ENCODE measurements at places on chromosomes 5 and 9. TPM values are rescaled to one million over a fixed set of nuclear protein-coding genes. Genes with fewer than 3 reads are reported as not detected.

DNA sequence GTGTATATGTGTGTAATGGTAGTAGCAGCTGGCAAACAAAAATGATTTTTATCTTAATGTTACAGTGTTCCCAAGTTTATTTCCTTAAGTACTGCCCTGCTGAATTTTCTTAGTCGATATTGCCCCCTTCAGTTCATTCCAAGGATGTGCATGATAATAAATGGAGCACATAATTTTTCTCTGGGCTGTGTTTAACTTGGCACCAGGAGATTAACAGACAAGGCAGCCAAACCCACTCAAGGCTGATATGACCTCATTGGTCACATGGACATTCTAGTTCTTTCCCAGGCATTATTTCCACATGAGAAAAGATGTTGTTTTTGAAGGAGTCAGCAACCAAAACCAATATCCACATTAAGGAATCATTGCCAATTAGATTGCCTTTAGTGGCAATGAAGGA lies 61.8 kb downstream of the COX7C start:
- no peaks in the 10 kb centered on the region for H3K36me3 ChIP-seq
- no peaks in the 10 kb centered on the region for H3K4me1 ChIP-seq
- no peak overlapping the region for H3K4me3 ChIP-seq
- DNase-seq = peak; percentile 59

GRCh38 chr5:145407300-145408047 lies 427.7 kb downstream of the PRELID2 start:
- no peak overlapping the region for H3K27ac ChIP-seq
- H3K27me3 ChIP-seq = no peaks in the 10 kb centered on the region
- DNase-seq = no peak
- no peaks in the 10 kb centered on the region for H3K36me3 ChIP-seq
- H3K4me3 ChIP-seq = no peak overlapping the region

- no peak overlapping the region for H3K27ac ChIP-seq
- H3K4me1 ChIP-seq = peaks cover 8% of the 10 kb centered on the region
- no peaks in the 10 kb centered on the region for H3K36me3 ChIP-seq
- H3K4me3 ChIP-seq = no peak overlapping the region
Measured at GRCh38 chr5:170286386-170286925, 11.1 kb downstream of the LCP2 start.

GRCh38 chr5:95283022-95283615 lies 1.8 kb downstream of the MCTP1 start:
- peaks cover 38% of the 10 kb centered on the region for H3K27me3 ChIP-seq
- DNase-seq = peak; percentile 25
- no peaks in the 10 kb centered on the region for H3K36me3 ChIP-seq
- H3K4me3 ChIP-seq = peak overlapping the region; percentile 18
- peaks cover 10% of the 10 kb centered on the region for H3K4me1 ChIP-seq

GRCh38 chr9:123933440-123934212 lies 3.7 kb upstream of the DENND1A start:
- H3K4me3 ChIP-seq = no peak overlapping the region
- DNase-seq = no peak
- H3K27ac ChIP-seq = no peak overlapping the region

DNA sequence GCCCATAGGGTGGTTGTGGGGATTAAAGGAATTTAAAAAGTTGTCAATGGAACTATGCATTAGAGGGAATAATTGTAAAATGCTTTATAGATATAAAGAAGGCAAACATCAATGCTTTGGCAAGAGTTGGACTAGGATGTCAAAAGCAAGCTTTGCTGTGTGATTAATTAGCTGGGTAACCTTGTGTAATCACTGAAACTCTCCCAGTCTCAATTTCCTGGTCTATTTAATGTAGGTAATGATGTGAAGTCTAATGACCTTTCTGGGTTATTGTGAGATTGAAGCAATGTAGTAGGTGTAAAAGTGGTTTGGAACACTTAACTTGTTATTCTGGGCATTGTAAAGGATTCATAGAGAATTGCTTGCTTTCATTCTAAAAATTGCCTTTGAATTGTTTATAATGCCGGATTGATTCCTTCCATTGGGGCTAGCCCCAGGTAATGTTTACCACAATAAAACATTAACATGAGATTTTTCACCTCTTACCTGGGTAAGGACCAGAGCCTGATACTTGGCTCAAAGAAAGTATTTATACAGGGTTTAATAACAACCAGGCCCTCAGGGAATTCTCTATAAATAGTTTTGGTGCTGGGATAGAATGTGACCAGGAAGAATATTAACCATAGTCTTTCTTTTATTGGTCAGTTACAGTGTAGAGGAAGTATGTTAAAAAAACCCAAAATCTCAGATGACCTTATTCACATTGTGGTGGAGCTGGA lies 30.0 kb upstream of the CLINT1 start:
- no peak overlapping the region for H3K4me3 ChIP-seq
- H3K4me1 ChIP-seq = no peaks in the 10 kb centered on the region
- DNase-seq = no peak

- H3K4me3 ChIP-seq = no peak overlapping the region
- no peaks in the 10 kb centered on the region for H3K27me3 ChIP-seq
- H3K36me3 ChIP-seq = peaks cover 26% of the 10 kb centered on the region
- H3K4me1 ChIP-seq = no peaks in the 10 kb centered on the region
- DNase-seq = no peak
Measured at GRCh38 chr5:83494666-83495065, 23.1 kb downstream of the VCAN start.

DNA sequence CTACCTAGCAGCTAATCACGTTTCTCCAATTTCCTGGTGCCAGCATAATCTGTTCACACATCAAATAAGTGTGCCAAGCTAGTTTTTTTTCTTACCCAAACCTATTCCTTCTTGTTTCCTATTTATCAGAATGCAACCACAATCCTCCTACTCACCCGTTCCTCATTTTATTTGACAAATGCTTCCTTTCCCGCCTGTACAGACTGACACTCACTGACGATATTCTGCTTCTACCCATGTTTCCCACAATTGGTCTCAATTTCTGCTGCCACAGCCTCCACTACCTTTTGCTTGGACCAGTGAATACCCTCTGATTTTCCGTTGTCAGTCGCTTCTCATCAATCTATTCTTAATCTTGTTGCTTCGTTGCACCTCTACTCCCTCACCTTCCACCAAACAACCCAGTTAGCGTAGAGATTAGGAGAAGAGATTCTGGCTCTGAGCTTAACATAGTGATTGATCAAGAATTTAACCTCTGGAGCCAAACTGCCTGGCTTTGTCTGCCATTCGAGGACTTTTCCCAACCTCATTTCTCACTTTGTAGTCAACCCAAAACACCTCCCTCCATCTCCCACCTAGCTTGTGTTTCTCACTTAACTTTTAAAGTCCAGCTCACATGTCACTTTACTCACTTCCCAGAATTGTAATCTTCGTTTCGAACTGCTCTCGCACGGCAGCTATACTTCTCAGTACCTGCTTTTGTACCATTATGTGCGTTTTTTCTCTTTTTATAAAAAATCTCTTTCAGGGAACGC lies 729 bp upstream of the TMEM38B start:
- H3K4me1 ChIP-seq = peaks cover 6% of the 10 kb centered on the region
- peak overlapping the region; percentile 85 for H3K4me3 ChIP-seq
- peak; percentile 38 for DNase-seq
- H3K27me3 ChIP-seq = peaks cover 17% of the 10 kb centered on the region
- H3K36me3 ChIP-seq = no peaks in the 10 kb centered on the region
- peak overlapping the region; percentile 77 for H3K27ac ChIP-seq

GRCh38 chr9:89277043-89277442 lies 34.0 kb upstream of the CKS2 start:
- no peak overlapping the region for H3K27ac ChIP-seq
- peaks cover 4% of the 10 kb centered on the region for H3K4me1 ChIP-seq
- DNase-seq = no peak
- no peak overlapping the region for H3K4me3 ChIP-seq
- no peaks in the 10 kb centered on the region for H3K27me3 ChIP-seq

DNA sequence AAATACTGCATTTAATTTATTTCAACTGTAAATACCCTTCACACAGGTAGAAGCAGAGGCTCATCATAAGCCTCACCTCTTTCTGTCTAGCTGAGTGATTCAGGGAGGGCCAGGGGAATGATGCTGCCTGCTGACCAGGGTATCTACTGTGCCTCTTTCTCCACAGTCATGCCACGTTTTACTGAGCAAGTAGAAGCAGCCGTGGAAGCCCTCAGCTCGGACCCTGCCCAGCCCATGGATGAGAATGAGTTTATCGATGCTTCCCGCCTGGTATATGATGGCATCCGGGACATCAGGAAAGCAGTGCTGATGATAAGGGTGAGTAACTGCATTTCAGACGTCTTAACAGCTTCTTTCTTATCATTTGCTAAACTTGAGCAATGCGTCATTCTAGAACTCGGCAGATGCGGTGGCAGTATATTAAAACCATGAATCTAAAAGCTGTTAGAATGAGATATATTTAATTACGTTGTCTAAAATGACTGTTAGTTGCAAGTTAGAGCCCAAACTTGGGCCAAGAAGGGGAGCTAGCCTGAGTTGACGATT lies 50.0 kb upstream of the LRRTM2 start:
- no peak overlapping the region for H3K4me3 ChIP-seq
- H3K36me3 ChIP-seq = peaks cover 49% of the 10 kb centered on the region
- H3K27me3 ChIP-seq = no peaks in the 10 kb centered on the region
- peaks cover 20% of the 10 kb centered on the region for H3K4me1 ChIP-seq
- H3K27ac ChIP-seq = no peak overlapping the region

DNA sequence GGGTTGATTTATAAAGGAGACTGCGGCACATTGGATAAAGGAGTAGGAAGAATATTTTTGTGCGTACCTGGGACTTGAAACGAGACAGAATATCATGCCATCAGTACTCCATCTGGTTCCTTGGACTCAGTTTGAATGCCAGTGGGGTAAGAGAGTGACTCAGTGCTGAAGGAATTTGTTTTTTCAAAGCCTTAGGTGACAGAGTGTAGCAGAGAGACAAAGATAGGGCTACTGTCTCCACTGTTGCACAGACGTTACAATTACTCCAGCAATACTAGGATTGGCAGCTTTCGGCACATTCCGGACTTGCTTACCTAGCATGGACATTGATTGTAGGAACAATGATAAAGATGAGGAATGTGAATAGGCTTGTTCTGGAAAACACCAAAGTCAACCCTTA lies 250.7 kb downstream of the KCTD16 start:
- no peak overlapping the region for H3K27ac ChIP-seq
- H3K4me3 ChIP-seq = no peak overlapping the region
- H3K36me3 ChIP-seq = no peaks in the 10 kb centered on the region

- no peaks in the 10 kb centered on the region for H3K4me1 ChIP-seq
- no peak overlapping the region for H3K4me3 ChIP-seq
- H3K36me3 ChIP-seq = no peaks in the 10 kb centered on the region
- DNase-seq = no peak
- no peaks in the 10 kb centered on the region for H3K27me3 ChIP-seq
Measured at GRCh38 chr5:11468334-11469039, 435.8 kb downstream of the CTNND2 start.

DNA sequence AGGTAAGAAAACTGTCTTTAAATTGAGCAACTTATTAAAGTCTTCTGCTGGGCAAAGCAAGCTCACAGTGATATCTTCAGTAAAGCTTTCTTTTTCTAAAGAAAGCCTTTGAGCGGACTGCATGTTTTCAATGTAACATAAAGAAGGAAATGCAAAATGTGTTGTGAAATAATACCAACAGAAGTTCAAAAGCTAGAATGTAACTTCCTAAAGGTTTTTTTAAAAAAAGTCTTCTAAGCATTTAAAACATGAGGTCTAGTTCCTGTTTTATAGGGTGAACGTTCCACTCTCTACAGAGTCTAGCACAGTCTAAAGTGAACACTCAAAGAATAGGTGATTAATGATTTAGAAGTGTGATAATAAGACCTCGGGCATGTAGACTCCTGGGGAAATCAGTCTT lies 62.9 kb downstream of the DENND1A start:
- H3K4me1 ChIP-seq = peaks cover 4% of the 10 kb centered on the region
- DNase-seq = peak; percentile 45
- no peak overlapping the region for H3K27ac ChIP-seq
- no peaks in the 10 kb centered on the region for H3K27me3 ChIP-seq
- H3K36me3 ChIP-seq = no peaks in the 10 kb centered on the region

GRCh38 chr5:136374638-136375037 lies 9.3 kb upstream of the TRPC7 start:
- no peaks in the 10 kb centered on the region for H3K4me1 ChIP-seq
- no peaks in the 10 kb centered on the region for H3K36me3 ChIP-seq
- no peak for DNase-seq
- H3K27ac ChIP-seq = no peak overlapping the region

DNA sequence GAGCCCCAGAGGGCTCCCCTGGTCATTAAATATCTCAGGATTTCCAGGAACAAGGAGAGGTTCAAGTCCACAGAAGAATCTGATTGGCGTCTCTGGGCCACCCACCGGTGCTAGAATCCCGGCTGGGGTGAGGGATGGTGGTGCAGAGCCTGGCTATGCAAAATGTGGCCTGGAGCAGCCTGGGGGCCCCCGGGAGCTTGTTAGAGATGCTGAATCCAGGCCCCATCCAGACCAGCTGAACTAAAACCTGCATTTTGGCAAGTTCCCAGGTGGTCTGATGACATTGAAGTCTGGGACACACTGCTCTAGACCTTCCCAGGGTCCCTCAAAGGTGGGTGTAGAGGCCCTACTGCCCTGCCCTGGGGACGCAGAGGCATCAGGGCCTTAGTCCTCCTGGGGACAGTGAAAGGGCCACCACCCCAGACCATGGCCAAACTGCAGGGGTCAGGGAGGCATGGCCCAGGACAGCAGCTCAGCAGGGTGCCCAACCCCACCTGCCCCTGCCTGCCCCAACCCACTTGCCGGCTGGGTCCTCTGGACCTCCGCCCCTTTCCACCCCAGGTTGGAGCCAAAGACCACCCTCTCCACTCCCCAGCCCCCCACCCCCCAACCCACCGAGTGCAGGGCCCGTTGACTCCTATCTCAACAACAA lies 34.7 kb downstream of the ADAMTS2 start:
- H3K4me1 ChIP-seq = peaks cover 31% of the 10 kb centered on the region
- H3K27ac ChIP-seq = no peak overlapping the region
- no peaks in the 10 kb centered on the region for H3K27me3 ChIP-seq
- no peak overlapping the region for H3K4me3 ChIP-seq
- no peaks in the 10 kb centered on the region for H3K36me3 ChIP-seq

GRCh38 chr9:127707766-127708165 lies 978 bp downstream of the CFAP157 start:
- H3K27me3 ChIP-seq = no peaks in the 10 kb centered on the region
- peaks cover 38% of the 10 kb centered on the region for H3K4me1 ChIP-seq
- no peak overlapping the region for H3K4me3 ChIP-seq
- H3K27ac ChIP-seq = no peak overlapping the region
- DNase-seq = no peak

DNA sequence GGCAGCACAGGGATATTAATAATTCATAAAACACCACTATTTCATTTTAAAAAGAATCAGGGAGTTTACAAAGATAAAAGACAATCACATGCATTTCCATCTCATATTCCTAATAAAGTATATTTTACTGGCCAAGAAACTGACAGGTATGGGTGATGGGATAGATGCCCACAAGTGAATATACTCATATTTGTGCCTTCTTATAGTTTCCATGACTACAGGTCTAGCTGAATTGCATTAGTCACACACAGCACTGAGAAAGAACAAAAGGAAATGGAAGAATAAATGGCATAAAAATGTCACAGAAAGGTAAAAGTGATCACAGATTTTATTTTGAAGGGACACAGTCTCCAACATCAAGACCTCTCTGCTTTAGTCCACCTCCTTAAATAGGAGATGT lies 193.5 kb downstream of the PLK2 start:
- no peaks in the 10 kb centered on the region for H3K36me3 ChIP-seq
- DNase-seq = no peak

Gene CCNJL
- polyA plus RNA-seq = 5.9 TPM

Gene TEK
- 19.9 TPM for polyA plus RNA-seq

Gene AQP3
- polyA plus RNA-seq = 7.3 TPM

Gene ASPN
- polyA plus RNA-seq = 546 TPM

Gene TMEM232
- 0.98 TPM for polyA plus RNA-seq

Gene ARHGEF28
- 3.3 TPM for polyA plus RNA-seq

Gene JADE2
- 1.3 TPM for polyA plus RNA-seq

All from muscle of leg (tissue), 16 donors.